ENCODE measurements at places on chromosomes 1 and 21.

GRCh38 chr1:226424221-226425003, 16.5 kb upstream of the PARP1 start:
- DNase-seq: peak; percentile 42

DNA sequence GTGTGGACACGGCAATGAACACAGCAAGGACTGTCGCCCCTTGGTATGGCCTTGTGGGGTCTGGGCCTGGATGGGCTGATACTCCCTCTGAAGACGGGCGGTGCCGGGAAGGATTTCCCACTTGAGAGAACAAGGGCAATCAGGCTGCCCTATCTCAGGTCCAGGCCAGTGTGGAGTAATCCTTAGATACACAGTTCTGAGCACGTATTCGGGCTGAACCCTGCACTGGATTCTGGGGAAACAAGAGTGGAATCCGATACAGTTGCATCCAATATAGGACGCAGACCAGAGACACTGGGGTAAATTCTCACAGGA, 177.7 kb downstream of the TRABD2B start:
- no peak for DNase-seq

GRCh38 chr1:59707178-59707791, 107.5 kb upstream of the HOOK1 start:
- no peak for DNase-seq

- no peak for DNase-seq
Measured at GRCh38 chr1:169390303-169390702, 22.3 kb downstream of the BLZF1 start.

- no peak for DNase-seq
Measured at GRCh38 chr21:30354308-30355005, 6.1 kb upstream of the KRTAP23-1 start.
